NB4 (cell line): ENCODE measurements at places on chromosomes 4 and X.

DNA sequence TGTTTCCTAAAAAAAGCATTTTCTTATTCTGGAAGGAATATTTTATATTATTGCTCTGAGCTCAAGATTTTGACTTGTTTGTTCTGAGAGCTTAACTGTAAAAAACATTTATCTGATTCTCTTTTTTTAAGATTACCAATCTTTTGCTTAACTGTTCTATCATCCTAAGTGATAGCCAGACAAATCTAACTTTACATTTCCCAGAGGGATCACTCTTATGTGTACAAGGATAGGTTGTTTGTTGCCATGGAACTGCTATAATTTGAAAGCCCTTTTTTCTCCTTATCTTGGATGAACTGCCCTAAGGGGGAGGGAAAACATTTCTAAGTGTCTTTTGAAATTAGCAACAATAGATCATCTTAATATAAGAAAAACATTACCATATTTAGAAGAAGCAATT is 494.7 kb downstream of the TRAM1L1 start:
- no peak for DNase-seq

- DNase-seq: no peak
Measured at GRCh38 chr4:35100932-35101331, 1143.4 kb downstream of the ARAP2 start.

DNA sequence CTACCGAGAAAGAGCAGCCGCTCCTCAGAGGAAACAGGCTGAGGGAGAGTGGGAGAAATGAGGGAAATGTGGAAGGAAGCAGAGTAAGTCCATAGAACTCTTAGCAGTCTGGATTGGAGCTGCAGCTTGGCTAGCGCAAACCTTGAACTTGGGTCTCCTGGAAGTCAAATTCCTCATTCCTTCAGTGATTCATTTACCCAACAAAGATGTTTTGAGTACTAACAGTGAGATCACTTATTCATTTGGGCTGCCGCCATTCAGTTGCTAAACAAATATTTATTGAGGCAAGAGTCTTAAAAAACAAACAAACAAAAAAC is 51.5 kb downstream of the SEL1L3 start:
- DNase-seq: no peak

DNA sequence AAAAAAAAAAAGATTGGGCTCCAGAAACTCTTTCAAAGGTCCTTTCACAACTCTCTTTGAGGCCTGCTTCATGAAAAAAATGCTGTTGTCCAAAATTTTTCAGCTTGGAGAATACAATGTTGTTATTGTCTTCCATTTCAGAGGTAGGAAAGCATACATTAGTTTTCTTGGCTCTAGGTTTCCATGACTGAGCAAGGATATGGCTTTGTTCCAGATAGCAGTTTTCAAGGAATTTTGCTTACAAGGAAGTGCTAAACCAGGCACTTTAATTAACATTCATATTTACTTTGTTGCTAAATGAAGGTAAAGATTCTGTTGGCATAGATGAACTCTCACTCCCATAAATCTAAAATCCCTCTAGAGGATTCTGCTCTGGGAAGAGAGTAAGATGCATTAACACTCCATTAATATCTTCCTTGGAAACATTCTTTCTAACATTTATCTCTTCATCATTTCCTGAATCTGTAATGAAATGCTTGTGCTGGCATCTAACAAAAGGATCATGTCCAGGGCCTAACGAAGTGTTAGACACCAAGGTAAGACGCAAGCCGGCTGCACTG is 118.4 kb downstream of the COL25A1 start:
- DNase-seq: no peak

- no peak for DNase-seq
Measured at GRCh38 chr4:175394208-175394607, 417.9 kb downstream of the GPM6A start.

GRCh38 chr4:172207886-172208285 is 394.7 kb downstream of the GALNTL6 start:
- DNase-seq: no peak

DNA sequence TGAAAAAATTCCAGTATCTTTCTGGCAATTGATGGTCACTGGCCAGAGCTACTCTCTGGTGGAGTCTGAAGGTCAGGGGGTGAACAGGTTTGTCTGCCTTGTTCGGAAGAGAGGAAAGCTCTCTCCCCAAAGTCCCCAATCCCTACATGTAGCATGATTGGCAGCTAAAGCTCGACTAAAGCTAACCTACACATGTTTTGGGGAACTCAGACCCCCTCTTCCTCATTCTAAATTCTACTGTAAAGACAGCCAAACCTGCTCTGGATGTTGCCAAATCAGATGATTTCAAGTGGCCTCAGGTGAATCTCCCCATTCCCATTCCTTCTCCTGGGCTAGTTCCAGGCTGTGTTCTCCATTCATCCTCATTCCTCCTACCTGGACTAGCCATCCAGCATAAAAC is 84.1 kb downstream of the MSN start:
- peak; percentile 48 for DNase-seq

DNA sequence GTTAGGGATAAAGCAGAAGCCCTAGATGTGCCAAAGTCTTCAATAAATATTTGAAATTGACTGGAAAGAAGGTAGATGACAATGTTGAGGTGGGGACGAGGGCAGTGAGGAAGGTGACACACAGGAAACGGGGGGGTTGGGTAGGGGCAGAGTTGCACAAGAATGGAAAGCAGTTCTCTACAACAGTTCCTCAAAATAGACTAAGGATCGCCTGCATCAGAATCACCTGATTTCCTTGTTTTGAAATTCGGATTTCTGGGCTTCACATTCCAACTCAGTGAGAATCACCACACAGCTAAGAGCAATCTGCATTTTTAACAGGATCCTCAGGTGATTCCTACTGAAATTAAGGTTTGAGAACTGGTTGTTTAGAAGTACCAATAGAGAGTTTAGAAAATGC is 70.6 kb downstream of the ARFIP1 start:
- peak; percentile 81 for DNase-seq

DNA sequence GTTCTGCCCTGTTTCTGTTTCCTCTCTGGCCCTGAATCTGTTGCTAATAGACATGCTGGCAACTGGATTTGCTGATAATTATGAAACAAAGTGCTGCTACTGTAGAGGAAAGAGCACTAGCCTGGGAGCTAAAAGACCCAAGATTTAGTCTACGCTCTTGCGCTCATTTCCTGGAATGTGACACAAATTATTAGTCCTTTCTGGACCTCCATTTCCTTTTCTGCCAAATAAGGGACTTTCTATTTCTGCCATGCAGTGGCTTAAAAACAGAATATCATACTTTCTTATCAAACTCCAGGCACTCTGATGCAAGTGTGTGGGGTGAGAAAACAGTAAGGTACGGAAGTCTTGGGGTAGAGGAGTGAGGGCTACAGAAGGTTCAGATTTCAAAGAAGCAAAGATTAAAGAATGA is 48.3 kb upstream of the GPR174 start:
- no peak for DNase-seq
